T follicular helper cell (primary cell): ENCODE measurements at places on chromosomes 4 and X.

DNA sequence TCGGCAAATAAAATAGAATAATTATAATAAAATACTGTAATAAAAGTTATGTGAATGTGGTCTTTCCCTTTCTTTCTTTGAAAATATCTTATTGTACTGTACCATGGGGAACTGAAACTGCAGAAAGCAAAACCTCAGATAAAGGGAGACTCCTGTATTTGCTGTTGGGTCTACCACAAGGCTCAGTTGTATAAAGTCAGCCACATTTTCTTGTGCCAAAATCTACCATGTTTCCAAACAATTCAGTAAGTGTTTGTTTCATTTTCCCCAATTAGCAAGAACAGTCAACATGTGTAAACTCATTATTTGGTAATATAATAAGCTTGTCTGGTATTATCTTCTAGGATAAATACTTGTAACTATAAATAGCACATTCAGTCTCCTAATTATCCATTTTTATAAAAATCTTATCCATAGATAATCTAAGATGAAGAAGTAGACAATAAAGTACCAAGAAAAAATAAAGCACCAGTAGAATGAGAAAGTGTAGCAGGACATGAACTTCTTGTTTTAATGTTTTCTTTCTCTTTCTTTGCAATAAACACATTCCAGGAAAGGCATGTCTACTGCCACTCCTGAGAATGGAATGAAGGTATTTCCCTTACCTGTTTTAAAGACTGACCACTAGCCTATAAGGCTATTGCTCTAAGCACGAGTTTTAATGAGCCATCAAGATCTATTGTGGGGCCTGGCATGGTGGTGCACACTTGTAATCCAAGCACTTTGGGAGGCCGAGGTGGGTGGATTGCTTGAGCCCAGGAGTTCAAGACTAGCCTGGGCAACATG lies 15.0 kb upstream of the OTUD4 start:
- no peak for DNase-seq

- DNase-seq: no peak
Observed at GRCh38 chrX:37679888-37680287, 5.7 kb upstream of the XK start.

GRCh38 chr4:73732759-73733431 lies 7.5 kb upstream of the CXCL8 start:
- no peak for DNase-seq

DNA sequence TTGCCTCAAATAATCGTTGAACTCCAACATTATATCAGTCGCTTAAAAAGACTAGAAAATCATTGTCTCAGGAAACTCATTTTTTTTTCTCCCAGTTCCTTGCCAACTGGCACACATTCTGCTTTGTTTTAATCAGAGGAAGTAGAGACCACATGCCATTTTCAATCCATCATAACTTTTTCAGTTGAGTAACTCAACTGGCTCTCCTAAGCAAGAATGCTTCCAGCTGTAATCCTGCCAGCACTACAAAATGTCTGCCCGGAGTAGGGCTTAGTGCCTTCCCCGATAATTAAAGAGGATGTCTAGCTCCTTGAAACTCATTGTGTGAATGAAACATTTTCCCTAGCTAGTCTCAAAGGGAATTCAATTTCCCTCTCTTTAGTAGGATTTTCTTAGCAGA lies 33.0 kb downstream of the FREM3 start:
- DNase-seq: no peak

- DNase-seq: no peak
Observed at GRCh38 chrX:47169726-47170515, 23.7 kb upstream of the UBA1 start.

GRCh38 chr4:186772936-186773487 lies 49.4 kb upstream of the FAT1 start:
- no peak for DNase-seq

DNA sequence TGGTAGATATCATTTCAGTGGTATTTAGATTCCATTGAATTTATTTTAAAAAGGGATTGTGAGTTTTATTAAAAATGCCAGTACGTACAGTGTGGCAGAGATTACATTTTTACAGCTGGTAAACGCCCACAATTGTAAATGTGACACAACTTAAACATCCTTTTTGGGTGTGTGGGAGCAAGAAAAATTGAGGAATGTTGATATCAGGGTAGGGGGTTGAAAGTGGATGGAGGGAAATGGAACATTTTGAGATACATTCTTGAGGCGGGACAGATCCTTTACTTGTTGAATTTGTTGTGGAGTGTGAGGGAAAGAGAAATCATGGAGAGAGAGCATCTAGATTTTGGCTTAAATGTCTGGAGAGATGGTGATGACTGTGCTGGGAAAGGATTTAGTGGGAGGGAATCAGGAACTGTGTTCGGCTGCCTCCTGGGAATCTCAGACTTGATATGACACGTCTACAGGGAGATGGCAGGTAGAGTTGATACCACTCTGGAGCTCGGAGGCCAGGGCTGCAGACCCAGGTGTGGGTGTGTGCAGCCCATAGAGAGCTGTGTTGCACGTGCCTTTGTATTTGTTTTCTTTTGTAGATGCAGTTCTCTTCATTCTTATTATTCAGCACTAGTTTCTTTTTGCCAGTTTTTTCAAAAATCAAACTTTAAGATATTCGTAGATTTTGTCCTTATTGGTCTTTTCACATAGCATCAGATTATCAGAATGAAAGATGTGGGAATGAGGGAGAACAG lies 10.8 kb downstream of the TMEM131L start:
- no peak for DNase-seq

- no peak for DNase-seq
Observed at GRCh38 chr4:81974523-81974922, 399.3 kb downstream of the HNRNPD start.

DNA sequence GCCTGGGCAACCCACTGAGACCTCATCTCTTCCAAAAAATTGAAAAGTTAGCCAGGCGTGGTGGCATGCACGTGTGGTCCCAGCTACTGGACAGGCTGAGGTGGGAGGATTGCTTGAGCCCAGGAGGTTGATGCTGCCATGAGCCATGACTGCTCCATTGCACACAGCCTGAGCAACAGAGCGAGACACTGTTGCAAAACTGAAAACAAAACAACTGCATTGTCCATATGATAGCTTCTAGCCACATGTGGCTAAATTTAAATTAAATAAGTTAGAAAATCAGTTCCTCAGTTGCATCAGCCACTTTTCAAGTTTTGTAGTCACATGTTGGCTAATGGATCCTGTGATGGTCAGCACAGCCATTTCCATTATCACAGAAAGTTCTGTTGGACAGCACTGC lies 67.9 kb downstream of the GAB1 start:
- no peak for DNase-seq

- DNase-seq: no peak
Observed at GRCh38 chrX:53073115-53073586, 9.0 kb upstream of the TSPYL2 start.

DNA sequence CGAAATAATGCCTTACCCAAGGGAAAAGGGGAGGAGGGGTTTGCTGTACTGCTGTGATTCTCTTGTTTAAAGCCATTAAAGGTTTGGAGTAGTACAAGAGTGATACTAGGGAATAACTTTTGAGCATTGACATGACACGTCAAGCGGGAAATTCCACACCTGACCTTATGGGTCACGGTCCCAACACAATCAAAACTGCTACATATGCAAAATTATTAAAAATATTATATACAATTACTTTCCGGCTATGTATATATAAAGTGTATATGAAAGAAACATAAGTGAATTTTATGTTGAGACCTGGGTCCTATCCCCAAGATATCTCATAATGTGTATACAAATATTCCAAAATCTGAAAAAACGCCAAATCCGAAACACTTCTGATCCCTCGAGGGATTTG lies 21.0 kb downstream of the FNIP2 start:
- no peak for DNase-seq

DNA sequence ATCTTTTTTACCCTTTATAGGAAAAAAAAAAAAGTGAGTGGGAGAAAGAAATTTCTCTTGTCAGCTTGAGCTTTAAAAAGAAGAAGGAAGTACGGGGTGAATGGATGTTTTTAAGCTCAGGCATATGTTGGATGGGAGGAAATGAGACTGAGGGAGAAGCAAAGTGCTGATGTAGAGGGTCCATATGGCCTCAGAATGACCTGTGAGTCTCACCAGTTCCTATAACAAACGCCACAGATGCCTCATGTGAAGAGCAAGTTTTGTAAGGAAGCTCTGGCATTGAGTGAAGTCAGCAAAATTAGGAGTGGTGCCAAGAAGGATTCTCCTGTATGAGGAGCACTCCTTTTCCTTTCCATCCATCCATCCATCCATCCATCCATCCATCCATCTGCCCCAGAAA lies 214.6 kb downstream of the PTTG2 start:
- DNase-seq: no peak

- no peak for DNase-seq
Observed at GRCh38 chr4:28310926-28311325, 1450.3 kb downstream of the STIM2 start.

DNA sequence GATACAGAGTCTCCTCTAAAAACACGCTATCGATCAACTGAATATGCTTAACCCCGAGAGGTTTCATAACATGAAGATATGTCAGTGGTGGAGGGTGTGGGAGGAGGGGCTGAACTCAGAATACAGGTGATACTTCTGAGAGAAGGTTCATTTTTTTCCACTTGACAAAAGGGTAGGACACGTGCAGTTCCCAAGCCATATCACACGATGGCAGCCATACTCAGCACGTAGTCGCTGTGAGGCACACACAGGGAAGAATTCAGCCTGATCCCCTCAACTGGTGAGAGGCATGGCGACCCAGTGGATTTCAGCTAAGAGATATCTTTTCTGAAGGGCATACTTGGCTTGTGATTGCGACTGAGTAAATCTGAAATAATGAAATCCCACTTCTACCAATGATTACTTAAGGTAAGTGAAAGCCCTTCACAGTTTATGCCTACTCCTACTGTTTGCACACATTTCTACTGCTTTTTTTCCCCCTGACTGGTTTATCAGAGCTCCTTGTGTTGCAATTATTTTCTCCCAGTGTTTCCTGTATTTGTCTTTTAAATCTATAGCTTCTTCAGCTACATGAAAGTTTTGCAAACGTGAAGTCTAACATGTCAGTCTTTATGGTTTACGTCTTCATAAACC lies 133.1 kb downstream of the CORIN start:
- no peak for DNase-seq

GRCh38 chr4:169802873-169803272 lies 45.1 kb upstream of the HPF1 start:
- DNase-seq: no peak
